ENCODE measurements at places on chromosomes 7 and 10.

DNA sequence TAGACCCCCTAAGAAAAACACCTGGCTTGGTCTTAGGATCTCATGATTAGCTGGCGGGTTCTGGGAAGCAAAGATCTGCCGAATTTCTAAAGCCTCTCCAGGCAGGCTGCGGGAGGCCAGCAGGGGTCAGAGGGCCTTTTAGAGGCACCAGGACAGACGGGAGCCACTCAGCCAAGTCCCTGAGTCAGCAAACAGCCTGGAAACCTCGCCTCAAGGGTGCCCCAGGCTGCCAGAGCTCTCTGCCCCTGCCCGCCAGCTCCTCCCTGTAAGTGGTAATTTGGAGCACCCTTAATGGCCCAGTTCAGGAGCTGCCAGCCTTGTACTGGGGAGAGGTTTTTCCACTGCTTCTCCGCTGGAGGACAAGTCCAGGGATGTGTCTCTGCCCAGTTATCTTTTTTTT, 88.7 kb downstream of the HIP1 start:
- DNase-seq: no peak

DNA sequence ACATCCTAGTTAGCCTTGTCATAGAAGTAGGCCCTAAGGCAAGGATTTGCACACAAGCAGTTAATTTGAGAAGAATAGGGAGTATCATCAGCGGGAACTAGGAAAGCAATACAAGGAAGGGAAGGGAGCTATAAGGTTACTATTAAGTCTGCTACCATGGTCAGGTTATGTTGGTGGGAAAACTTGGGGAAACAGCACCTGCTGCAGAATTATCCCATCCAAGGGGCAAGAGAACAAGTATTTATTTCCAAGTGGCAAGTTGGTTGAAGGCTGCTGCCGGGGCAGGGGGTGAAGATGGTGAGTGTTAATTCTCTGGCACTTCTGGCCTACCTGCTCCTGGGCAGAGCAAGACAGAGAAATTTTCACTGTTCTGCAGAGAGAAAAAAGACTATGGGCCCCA, 55.0 kb downstream of the CAV1 start:
- DNase-seq: no peak

DNA sequence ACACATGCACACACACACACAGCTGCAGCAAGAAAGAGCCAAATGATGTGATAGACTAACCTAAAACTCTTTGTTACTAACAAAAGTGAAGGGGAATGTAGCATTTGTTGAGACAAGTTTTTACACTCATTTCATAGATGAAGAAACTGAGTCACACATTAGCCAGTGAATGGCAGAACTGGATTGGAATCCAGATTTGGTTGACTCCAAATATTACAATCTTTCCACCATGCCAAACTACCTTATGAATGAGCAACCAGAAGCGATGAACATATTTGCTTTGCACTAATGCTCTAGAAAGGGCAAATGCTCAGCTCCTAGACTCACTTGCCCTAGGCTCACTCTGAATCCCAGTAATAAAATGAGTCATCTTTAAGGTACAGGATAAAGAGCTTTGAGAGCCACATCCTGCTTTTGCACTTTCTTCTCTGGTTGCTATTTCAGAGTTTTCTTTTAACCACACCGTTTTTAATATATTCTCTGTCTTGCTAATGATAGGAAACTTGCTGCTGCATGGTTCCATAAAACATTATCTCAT, 111.9 kb downstream of the GPAM start:
- no peak for DNase-seq

DNA sequence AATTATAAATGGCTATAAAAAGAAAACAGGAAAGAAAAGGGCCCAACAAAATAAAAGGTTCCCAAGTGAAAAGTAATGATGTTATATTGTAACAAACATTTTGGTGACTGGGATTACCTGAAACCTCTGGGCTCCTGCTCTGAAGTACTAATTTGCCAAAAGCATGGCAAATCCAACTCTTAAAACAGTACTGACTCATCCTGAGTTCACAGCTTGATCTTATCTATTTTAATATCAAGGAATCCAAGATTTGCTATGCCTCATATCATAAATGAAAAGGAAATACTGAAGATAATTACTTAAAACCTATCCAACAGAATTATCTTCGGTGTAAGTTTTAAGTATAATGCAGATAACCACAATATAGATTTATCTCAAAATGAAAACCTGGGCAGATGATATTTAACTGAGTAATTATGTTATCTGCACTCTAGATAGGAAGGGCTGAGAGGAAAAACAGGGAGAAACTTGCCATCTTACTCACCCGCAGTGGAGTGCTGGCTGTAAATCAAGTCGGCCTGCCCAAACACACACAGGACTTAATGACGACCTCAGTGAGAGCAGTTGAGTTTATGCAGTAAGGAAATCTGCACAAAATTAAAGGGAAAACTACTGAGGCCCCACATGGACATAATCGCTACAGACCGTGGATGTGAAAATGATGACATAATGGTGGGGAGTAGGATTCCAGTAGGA, 48.4 kb downstream of the MPP7 start:
- no peak for DNase-seq

DNA sequence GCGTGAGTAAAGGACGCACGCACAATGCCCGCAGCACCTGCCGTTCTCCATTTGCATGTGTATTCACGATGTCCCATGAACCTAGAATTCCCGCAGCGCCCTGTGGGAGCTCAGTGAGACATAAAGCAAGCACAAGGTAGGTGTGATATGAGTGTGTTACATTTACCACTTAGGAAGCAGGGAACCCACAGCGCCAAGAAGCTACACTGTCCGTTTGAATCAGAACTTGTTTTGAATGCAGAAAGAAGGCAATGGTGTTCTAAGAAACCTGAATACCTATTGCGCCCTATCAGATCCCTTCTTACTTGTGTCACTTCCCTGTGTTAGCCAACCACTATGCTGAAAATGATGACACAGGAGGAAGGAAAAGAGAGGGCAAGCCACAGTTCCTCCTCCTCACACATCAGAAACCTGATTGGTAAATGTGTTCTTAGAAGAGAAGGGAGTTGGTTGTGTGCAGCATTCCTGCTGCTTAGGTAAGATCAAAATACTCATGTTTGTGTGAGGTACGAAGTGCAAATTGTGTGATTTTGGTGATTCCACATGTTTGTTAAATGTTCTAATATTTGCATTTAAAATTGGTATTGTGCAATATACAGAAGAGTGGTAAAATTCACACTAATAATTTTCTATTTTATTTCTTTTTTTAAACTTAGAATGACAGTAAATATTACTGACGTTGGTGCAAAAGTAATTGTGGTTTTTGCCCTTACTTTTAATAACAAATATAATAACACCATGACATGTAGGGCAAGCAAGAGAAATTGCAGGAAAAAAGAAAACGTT, 185.4 kb downstream of the SEC23IP start:
- DNase-seq: no peak

GRCh38 chr10:31036209-31036608, 4.5 kb upstream of the ZNF438 start:
- no peak for DNase-seq

- no peak for DNase-seq
Observed at GRCh38 chr10:111222961-111223360, 146.1 kb downstream of the ADRA2A start.

GRCh38 chr7:29502133-29502532, 61.5 kb upstream of the PRR15 start:
- DNase-seq: no peak

GRCh38 chr7:7870555-7870954, 98.0 kb upstream of the GLCCI1 start:
- no peak for DNase-seq

DNA sequence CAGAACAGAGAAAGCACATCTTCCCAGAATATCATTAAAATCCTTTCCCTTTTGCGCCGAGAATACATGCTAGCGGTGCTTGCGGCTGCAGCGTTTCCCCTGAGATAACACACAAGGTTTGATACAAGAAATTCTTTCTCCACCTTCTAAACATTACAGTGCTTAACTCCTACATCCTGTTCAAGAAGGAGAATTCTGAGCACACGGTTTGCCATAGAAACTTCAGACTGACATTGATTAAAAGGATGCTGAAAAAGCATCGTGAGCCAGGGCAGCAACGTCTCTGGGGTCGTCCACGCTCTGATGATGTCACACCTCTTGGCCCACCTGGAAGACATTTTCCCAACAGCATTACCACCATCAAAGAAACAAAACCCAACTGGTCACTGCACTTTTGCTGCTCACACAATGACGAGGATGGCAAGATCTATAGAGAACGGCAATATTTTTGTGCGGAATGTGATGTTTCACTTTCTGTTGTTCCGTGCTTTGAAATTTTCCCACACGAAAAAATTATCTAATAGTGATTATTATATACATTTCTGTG, 27.0 kb upstream of the PRSS1 start:
- no peak for DNase-seq

DNA sequence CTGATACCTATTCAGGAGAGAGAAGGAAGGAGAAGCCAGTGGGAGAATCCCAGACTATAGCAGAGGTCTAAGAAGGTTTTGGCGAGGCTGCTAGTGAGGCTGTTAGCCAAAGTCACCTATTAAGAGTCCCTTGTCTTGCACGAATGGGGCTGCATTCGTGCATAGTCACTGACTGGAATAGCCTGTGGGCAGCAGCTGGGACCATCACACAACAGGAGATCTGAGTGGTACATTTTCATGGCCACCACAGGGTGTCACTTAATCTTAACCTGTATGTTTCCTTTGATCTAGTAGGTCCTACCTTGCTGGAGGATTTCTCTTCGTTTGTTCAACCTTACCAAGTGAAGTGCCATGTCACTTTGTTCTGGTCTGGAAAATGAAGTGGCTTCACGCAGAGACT, 319.9 kb downstream of the BMPER start:
- DNase-seq: no peak

DNA sequence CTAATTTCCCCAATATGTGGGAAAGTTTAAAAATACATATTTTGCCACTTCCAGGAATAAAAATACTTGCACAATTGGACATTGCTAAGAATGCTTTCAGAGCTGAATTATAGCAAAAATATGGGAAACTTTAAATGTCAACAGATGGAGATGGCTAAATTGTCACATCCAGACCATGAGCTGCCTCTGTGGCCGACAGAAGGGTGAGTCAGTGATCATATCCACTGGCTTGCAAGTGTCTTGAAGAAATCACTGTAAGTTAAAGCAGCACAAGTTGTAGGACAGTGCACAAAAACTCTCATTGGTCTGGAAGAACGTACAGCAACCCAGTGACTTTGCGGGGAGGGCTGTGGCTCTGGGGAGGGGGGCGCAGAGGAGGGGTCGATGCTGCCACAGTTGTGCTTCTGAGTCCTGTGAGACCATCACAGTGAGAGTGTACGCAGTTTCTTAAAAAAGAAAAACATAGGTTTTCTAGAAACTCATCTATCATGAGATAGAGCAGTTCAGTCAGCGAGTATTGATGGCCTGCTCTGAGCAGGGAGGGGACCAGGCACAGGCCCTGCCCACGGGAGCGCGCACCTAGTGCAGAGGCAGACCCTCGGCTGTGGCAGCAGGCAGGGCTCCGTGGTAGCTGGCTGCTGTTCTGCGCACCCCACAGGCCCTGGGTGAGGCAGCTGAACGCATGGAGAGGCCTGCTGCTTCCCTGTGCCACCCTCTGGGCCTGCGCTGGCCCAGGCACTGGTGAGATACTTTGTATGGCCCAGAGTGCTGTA, 25.5 kb downstream of the LRRC27 start:
- DNase-seq: no peak

- DNase-seq: no peak
Observed at GRCh38 chr10:43901744-43902504, 253.2 kb upstream of the ZNF32 start.

- DNase-seq: no peak
Observed at GRCh38 chr7:2307690-2308107, 6.5 kb downstream of the SNX8 start.

- no peak for DNase-seq
Observed at GRCh38 chr10:6185039-6185716, 17.6 kb upstream of the PFKFB3 start.

- DNase-seq: no peak
Observed at GRCh38 chr10:102868911-102869257, 386 bp upstream of the AS3MT start.

DNA sequence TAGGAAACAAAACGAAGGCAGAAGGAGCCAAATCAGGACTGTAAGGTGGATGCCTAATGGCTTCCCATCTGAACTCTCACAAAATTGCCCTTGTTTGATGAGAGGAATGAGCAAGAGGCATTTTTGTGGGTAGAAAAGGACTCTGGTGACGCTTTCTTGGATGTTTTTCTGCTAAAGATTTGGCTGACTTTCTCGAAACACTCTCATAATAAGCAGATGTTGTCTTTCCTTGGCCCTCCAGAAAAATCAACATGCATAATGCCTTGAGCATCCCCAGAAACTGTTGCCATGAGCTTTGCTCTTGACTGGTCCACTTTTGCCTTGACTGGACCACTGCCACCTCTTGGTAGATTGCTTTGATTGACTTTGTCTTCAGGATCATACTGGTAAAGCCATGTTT, 13.5 kb downstream of the PTPN12 start:
- DNase-seq: no peak

DNA sequence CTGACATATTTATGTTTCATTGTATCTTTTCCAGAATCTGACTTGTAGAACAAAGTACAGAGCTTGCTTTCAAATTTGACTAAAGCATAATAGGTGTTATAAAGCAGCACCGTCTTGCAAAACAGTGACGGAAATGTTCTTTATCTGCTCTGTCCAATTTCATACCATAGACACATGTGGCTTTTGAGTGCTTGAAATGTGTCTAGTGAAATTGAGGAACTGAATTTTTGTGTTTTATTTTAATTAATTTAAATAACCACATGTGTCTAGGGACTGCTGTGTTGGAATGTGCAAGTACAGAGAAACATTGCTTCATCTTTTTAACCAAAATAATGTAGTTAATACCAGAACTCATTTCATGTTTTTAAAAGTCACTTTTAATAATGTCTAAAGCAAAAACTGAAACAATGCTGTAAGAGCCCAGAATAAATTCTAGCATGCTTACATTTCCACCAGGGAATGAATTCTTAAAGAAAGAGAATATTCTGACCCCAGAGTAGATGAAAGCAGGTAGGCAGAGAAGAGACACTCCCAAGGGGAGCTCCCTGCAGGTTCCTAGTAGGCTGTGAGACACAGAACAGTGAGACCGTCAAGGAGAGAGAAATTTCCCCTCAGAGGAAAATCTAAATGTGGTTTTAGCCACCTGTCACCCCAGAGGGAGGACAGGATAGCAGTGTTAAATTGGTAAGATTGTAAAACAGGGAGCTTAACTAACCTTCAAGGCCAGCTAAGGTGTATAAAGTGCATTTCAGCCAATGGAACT, 175.3 kb upstream of the KMT2E start:
- DNase-seq: no peak

- DNase-seq: no peak
Observed at GRCh38 chr7:6630007-6630849, 6.9 kb upstream of the ZNF316 start.

- no peak for DNase-seq
Observed at GRCh38 chr10:12835709-12836108, 165.8 kb downstream of the CCDC3 start.
